ENCODE measurements at places on chromosomes 2 and 18.

- DNase-seq, result no peak
These were observed 101.8 kb upstream of the MYCN start for GRCh38 chr2:15838481-15839090.

DNA sequence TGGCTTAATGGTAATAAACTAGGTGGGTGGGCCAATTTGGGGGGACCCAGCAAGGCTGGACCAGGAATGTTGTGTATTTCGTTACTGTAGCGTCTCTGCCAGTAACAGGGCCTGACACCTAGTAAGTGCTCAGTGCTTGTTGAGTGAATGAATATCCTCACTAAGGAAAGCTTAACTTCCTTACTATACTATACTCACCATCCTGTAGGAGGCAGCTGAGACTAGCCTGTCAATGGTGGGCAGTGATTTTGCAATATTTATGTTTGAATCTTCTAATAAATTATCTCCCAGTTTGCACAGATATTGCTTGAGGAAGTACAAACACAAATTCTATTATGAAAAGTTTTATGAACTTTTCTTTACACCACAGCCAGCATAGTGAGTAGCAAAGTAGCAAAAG is 370.7 kb upstream of the SYT4 start:
- DNase-seq, result no peak

DNA sequence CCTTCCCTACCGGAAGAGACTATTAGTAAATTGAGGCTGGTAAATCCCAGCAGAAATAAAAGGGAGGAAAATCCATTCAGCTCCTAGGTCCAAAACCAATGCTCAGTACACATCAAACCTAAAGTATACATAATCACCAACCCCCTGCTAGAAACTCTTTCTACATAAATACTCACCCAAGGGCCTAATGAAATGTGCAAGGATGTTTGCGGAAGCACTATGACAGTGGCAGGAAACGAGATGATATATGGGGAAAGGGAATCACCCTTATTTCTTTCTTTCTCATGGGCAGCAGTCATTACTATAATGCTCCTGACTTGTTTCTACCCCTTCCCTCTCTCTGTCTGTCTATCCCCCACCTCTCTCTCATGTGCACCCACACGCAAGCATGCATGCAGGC is 1.3 kb upstream of the SCTR start:
- DNase-seq, result no peak

- no peak for DNase-seq
These were observed 26.7 kb upstream of the ACTR3 start for GRCh38 chr2:113863144-113863543.

DNA sequence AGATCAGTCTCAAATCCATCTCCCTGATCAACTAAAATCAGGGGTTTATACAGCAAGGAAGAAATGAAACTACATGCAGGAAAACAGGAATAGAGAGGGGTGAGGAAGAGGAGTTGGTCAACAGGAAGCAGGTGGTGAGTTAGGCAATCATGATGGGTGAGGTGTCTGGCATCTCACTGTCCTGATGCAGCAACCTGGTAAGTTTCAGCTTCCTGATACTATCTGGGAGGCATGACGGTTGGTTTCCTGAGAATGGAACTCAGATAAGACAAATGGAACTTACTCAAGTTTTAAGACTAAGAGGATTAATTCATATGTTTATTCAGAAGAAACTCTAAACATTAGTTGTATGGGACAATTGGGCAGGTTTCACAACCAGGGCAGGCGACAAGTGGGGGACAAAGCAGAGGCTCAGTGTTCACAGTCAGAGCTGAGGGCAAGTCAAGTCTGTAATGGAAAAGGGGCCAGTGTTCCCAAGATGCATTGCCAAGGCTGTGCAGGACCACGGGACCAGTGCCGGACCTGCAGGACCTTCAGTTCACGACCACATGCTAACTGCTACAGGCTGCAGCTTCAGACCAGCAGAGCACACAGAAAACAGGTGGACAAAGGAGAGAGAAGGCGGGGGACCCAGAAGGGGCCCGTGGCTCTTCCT is 17.7 kb upstream of the GALM start:
- DNase-seq, result no peak

DNA sequence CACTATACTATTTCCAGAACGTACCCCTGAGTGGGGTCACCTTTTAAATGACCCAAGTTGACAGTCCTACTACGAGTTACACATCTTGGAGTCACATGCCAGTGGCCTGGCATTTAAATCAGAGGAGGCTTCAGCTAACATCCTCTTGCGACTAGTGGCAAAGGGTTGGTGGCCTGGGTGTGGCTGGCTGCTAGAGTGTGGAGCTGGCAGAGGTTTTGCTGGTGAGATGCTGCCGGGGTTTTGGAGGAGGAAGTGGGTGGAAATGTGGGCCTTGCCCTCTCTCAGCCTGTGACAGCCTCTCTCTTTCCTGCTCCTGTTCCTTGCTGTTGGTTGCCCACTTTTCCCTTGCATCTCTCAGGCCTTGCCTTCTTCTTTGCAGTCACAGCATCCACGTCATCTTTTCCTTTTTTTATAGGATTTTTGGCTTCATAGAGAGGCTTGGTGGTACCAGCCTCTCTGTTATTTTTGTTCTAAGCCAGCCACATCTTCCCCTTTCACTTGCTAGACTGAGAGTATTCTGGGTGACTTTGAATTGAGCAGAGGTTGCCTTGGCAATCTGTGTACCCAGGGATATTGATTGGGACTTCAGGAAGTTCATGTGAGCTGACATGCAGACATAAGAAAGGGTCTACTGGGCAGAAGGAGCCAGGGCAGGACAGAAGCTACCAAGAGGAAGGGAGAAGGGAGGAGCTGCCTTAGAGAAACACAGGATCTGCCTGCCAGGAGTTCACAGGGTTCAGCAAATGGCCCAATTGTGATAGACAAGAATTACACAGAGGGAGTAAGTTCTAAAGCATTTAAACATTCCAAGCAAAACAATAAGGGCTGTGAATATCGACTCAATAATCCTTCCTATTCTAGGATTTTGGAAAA is 55.4 kb downstream of the CDC42EP3 start:
- no peak for DNase-seq
